ENCODE measurements at places on chromosomes 12 and 14.

- no peak for DNase-seq
Measured at GRCh38 chr12:118374909-118375308, 1.4 kb upstream of the SUDS3 start.

- no peak for DNase-seq
Measured at GRCh38 chr12:54356951-54357356, 7.3 kb downstream of the GPR84 start.

GRCh38 chr14:32109676-32110547 lies 32.8 kb downstream of the ARHGAP5 start:
- DNase-seq = no peak

DNA sequence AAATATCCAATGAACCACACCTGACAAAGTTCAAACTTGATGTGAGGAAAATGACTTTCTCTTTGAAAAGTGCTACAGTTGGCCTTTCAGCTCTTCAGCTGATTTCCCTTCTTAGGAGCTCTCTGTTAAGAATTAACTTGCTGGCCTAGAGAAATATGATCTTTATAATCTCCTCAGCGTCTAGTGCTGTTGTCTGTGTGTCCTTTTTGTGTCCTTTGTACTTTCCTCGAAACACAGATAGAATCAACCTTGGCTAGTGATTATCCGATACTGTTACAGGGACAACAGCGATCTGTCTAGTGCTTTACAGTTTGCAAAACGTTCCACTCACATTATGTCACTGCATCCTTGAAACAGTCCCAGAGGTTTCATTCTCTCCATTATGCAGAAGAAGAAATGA lies 162.8 kb upstream of the RMST start:
- DNase-seq = no peak

GRCh38 chr12:26823390-26823789 lies 9.6 kb downstream of the ITPR2 start:
- DNase-seq = peak; percentile 38

DNA sequence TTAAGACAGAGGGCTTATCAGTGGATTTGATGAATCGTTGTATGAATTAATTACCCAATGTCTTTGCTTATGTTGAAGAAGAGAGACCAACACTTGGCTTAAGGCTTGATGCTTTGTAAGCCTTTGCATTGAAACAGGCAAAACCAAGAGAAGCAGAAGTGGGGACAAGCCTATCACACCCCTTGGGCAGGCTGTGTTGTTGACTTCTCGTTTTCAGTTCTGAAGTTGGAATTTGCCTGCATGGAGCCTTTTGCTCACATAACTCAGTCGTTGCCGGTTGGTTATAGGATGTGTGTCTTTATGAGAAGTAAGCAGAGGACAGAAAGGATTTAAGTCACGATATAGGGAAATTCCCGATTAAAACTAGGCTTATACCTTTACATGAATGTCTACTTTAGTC lies 94.7 kb downstream of the CCDC92 start:
- DNase-seq = peak; percentile 42

- no peak for DNase-seq
Measured at GRCh38 chr12:716506-716905, 35.9 kb upstream of the WNK1 start.

- no peak for DNase-seq
Measured at GRCh38 chr12:127750076-127750840, 516.7 kb upstream of the TMEM132C start.

- DNase-seq = peak; percentile 46
Measured at GRCh38 chr12:126747530-126748149, 1519.3 kb upstream of the TMEM132C start.

DNA sequence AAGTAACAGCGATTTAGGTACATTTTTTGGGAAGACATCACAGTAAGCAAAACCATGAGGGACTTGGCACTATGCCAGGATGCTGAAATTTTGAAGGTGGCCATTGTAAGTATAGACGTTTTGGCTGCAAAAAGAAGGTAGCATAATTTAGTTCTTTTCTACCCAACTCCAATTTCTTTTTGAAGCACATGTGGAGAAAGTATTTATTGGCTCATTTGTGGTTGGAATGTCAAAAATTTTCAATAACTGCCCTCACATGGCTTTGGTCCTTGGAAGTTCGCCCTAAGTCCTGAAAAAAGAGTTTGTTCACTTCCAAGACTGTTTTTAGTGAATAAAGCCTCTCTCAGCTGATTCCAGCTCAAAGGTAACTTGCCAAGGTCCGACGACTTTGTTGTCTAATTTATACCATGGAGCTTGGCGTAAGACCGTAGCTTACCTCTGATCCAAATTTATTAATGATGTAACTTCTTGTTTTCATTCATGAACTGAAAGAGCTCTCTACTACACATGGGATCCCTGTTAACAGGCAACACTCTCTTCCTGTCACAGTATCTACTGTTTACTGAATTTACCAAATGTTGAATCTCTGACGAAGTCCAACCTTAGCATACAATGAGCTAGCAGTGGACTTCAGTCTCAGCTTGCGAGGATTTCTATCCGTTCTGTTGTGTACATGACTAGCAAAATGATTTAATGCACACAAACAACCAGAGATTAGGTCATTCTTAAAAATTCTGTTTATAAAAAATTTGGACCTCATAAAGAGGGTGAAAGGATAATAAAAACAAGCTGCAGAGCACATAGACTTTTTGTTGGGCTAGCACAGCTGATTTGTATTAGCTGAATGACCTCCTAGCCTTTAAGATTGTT lies 49.0 kb downstream of the MSRB3 start:
- DNase-seq = no peak

- DNase-seq = peak; percentile 75
Measured at GRCh38 chr12:122081697-122082221, 3.2 kb downstream of the MLXIP start.

- DNase-seq = no peak
Measured at GRCh38 chr12:3055704-3056467, 21.3 kb upstream of the TSPAN9 start.

- no peak for DNase-seq
Measured at GRCh38 chr12:50924131-50924438, 28.3 kb upstream of the HIGD1C start.

GRCh38 chr14:91365552-91365951 lies 52.1 kb downstream of the CCDC88C start:
- DNase-seq = no peak

GRCh38 chr12:109767991-109768900 lies 54.6 kb downstream of the FAM222A start:
- no peak for DNase-seq

DNA sequence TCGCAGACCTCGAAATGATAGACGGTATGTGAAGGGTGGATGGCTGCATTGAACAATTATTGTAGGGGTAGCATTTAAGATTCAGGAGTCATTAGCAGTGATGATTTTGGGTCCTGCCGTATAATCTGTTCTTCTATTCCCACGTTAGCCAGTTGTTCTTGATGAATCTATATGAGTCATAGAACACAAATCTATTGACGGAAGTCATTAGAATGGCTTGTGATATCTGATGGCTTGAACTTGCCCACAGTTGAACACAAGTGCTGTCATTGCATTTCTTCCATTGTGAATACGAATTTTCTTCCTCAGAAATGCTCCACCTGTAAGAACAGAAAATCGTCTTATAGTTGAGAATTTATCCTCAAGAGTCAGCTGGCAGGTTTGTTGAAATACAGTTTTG lies 1.9 kb downstream of the SRSF5 start:
- no peak for DNase-seq

GRCh38 chr12:94621662-94622359 lies 28.5 kb downstream of the TMCC3 start:
- DNase-seq = peak; percentile 72

DNA sequence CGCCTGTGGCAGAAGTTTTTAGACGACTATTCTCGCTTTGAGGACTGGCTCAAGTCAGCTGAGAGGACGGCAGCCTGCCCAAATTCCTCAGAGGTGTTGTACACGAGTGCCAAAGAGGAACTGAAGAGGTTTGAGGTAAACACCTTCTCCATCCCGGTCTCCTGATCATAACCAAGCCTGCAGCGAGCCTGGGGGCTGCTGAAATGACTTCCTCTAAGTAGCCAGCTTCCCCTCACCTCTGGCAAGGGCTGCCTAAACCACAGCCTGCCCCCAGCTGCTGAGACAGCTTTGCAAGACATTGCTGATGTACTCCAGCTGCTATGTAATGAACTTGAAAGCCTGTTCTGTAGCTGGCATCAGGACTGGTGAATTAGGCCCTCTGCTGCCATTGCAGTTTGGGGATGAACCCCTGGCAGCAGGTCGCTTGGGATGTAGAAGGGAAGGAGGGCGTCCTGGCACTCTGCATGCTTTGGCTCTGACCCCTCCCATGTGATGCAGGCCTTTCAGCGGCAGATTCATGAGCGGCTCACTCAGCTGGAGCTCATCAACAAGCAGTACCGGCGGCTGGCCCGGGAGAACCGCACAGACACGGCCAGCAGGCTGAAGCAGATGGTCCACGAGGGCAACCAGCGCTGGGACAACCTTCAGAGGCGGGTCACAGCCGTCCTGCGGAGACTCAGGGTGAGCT lies 84.6 kb downstream of the ESR2 start:
- no peak for DNase-seq

DNA sequence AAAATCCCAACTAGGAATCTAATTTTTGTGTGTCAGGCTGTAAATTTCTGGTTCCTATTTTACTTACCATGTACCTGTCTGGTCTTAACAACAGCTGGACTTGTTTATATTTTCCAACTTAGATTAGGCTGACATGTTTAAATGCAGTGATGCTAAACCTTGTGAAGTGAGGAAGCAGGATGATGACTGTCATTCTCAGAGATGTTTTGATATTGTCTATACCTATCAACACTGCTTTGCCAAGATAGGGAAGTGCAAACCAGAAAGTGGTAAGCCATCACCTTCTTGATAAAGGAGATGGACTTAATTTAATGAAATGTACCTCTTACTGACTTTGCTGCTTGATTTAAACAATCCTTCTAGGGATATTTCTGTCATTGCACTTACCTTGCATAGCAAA lies 2.1 kb downstream of the BICD1 start:
- no peak for DNase-seq

DNA sequence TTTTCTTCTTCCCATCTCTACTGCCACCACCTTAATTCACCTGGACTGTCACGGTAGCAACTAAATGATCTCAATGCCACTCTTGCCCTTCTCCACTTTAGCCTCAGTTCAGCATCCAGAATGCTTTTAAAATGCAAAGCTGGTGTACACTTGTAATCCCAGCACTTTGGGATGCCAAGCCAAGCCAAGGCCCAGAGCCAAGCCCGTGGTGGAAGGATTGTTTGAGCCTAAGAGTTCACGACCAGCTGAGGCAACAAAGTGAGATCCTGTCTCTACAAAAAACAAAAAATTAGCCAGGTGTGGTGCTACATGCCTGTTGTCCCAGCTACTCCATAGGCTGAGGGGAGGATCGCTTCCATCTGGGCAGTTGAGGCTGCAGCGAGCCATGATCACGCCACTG lies 5.9 kb downstream of the CIPC start:
- no peak for DNase-seq

DNA sequence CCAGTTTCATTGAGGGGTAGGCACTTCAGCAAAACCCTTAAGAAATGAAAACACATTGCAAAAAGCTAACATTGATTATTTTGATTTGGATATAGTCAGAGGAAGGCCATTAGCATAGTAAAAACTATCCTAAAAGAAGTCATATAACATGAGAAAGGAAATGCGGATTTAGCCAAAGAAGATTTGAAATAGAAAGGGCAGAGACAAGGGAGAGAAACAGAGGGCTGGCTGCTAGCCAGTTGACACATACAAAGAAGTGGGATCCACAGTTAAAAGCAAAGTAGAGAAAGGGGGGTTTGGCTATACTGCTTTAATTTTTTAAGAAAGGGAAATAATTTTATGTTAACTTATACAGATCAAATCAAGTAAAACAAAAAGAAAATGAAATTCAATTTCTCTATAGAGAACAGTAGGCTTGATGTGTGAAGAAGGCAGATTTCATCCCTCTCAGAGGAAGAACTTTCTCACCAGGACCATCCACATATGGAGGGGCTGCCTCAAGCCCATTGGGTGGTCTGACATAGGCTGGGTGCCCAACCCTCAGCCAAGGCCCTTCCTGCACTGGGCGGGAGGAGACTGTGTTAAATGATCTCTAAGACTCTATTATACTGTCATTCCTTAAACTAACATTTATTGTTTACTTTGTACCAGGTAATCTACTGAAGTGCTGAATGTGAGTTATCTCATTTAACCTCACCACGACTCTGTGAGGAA lies 420.3 kb downstream of the CCDC91 start:
- no peak for DNase-seq

DNA sequence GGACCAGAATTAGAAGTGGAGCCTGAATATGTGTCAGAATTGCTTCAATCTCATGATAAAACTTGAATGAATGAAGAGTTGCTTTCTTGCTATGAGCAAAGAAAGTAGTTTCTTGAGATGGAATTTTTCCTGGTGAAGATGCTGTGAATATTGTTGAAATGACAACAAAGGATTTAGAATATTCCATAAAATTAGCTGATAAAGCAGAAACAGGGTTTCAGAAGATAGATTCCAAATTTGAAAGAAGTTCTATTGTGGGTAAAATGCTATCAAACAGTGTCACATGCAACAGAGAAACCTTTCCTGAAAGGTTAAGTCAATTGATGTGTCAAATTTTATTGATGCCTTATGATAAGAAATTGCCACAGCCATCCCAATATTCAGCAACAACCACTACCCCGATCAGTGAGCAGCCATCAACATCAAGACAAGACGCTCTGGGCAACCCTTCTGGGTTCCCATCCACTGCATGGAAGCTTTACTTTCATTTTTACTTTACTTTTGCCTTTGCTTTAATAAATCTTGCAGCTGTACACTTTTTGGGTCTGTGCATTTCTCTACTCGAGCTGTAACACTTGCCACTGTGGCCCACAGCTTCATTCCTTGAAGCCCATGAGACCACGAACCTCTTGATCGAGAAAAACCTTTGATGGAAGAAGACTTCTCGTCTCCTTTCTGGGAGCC lies 104.0 kb upstream of the SSTR1 start:
- no peak for DNase-seq

DNA sequence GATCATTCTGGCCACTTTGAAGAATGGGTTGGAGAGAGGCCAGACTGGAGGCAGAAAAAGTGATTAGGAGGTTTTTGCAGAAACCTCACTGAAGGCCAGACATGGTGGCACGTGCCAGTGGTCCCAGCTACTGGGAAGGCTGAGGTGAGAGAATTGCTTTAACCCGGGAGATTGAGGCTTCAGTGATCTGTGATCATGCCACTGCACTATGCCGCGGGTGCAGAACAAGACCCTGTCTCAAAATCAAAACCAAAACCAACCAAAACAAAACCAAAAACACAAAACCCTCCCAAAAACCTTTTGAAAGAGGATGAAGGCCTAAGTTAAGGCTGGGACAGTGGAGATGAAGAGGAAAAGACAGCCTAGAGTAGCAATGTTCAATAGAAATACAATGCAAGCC lies 15.2 kb upstream of the CFAP54 start:
- no peak for DNase-seq

Data from suppressor macrophage treated with lipopolysaccharide for 1 hour (primary cell).